ENCODE measurements at places on chromosomes 1 and 21.

DNA sequence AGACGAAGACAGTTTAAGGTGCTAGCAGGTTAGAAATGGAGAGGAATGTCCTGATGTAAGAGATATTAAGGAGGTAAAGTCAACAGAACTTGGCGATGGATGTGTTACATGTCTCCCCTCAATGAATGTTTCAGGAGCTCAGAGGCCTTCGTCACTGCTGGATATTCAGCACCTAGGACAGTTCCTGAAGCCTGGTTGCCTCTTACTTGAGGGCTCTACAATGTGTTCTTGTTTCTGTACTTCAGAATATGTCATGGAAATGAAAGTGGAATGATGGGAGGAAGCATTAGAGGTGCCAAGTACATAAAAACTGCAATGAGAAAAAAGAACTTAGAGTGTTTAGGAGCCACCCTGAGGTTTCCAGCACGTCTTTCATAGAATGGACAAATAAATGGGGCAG lies 17.7 kb downstream of the TNR start:
- DNase-seq = no peak

GRCh38 chr1:202016022-202016810 lies 5.8 kb downstream of the ELF3 start:
- DNase-seq = no peak

- DNase-seq = no peak
Observed at GRCh38 chr1:239999170-239999569, 92.5 kb upstream of the FMN2 start.

DNA sequence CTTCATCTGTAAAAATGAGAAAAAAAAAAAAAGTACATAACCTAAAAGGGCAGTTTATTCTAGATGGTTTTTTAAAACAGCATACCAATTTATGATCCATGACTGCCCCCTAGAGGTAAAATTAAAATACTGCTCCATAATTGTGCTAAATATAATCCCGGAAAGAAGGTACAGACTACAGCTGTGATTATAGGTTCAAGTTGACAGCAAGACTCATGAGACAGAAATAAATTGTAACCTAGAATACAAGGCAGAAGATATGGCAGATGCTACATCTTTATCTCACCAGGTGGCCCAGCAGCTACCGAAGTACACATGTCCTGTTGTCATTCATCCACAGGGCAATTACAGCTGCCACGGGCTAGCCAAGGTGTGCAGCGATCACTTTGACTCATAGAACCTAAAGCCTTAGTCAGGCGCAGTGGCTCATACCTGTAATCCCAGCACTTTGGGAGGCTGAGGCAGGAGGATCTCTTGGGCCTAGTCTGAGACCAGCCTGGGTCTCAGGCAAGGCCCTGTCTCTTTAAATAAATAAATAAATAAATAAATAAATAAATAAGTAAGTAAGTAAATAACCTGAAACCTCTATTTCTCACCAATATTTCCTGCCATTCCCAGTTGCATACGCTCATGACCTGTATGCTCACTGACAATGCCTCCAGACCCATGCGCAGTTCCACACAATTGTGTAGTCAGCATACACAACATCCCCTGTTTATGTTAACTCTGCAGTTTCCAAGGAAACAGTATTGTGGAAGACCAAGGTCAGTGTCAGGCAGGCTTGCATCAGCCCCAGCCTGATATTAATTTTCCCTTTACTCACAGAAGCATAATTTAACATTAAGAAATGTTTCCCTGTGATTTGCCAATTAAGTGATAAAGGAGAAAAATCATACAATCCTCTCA lies 18.3 kb upstream of the PPIE start:
- DNase-seq = peak; percentile 78

- no peak for DNase-seq
Observed at GRCh38 chr1:199858856-199859255, 168.7 kb upstream of the NR5A2 start.

DNA sequence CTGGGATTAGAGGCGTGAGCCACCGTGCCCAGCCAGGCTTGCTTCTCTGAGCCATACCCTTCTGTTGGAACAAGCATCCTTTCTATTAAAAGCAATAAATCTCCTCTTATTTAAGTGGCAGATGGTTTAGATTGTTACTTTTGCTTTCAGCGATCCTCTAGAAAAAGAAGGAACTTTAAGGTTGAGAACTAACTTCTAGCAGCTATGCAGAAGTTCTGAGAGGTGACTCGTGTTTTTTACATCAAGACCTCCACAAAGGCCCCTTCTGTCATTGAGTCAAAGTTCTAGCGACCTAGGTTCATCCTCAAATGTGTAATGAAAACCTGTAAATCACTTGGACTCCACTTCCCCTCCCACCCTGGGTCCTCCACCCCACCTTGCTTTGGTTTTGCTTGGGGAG lies 30.8 kb downstream of the PLEKHO1 start:
- no peak for DNase-seq

DNA sequence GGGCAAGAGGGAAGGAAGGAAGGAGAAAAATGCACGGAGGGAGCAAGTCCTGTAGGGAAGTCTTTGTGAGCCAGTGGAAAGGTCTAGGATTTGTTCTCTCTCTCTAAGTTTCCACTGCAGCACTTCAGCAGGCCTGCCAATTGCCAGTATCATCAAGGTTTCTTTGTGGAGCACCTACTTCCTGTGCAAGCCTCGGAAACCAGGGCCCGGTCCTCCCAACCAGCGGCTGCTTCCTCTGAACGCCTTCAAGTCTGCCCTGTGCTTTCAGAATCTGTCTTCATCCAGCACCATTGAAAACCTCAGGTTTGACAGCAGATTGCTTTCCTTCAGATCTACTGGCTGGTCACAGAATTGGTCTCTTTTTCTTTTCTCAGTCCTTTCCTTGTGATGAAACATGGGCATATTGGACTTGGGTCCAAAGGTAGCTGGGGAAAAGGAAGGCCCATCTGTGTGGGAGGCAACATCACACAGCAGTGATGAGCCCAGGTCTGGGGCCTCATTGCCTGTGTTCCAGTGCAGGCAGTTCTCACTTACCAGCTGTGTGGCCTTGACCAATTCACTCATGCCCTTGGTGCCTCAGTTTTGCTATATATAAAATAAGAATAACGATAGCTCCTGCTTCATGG lies 144.5 kb downstream of the SEC16B start:
- DNase-seq = no peak

GRCh38 chr21:26100573-26100972 lies 70.0 kb downstream of the APP start:
- DNase-seq = no peak

GRCh38 chr21:20592463-20592862 lies 405.7 kb upstream of the NCAM2 start:
- no peak for DNase-seq

DNA sequence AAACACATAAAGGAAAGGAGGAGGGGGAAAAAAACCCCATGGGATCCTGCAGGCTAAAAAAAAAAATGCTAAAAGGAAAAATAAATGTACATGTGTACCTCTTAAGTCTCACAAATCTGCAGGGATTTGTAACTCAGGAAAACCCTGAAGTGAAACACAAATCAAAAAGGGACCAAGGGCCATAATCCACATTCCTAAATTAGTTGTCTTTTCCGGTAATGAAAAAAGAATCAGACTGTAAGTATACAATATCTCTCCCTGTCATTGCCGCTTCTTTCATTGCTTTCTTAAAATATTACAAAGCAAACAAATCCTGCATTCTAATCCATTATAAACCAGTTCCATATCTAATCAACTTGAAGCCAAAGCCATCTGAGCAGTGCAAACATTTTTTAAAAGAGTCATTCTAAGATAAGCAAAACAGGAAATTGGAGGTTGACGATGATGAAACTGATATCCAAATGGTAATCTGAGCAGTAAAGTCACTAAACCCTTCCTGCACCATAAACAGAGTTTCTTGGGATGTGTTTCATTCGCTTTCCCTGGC lies 58.7 kb upstream of the SIM2 start:
- DNase-seq = no peak

DNA sequence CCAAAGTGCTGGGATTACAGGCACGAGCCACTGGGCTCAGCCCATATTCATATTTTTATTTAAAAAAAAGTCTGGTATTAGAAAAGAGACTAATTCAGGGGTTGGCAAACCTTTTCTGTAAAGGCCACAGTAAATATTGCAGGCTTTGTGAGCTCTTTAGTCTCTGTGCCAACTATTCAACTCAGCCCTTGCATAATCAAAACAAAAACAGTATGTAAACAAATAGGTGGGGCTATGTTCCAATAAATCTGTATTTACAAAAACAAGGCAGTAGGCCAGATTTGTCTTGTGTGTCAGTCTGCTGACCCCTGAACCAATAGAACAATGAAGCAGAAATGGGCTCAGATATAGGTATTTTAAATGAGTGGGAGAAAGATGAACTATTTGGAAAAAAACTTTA lies 49.3 kb downstream of the CDC42BPA start:
- DNase-seq = no peak

- no peak for DNase-seq
Observed at GRCh38 chr1:228685081-228685660, 50.1 kb upstream of the RHOU start.

DNA sequence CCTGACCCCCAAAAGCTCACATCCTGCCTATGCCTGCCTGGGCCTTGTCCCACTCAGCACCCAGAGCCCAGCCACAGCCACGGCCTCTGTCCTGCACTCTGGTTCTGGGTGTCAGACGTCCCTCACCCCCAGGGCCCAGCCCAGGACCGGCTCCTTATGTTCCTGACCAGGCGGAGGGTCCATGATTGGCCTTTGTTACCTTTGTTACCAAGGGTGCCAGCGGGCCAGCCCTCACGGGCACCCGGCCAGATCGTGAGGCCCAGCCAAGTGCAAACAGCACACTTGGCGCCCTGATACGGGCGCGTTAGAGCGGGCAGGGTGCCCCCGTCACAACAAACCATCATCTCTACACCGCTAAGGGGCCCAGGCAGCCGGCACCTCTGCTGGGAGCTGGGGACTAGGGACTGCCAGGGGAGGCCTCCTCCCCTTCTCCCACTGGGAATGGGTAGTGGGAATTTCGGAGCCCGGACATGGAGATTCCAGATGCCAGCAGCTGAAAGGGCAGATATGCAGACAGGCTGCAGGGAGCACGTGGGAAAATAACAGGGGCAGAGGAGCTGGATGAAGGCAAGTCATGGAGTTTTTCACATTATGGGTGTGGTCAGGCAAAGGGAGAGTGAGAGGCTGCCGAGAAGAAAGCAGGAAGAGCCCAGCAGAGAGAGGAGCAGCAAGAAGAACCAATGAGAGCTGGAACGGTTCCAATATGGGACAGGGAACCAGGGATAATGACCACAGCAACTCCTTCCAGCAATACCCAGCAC lies 22.1 kb downstream of the HSPG2 start:
- DNase-seq = no peak

DNA sequence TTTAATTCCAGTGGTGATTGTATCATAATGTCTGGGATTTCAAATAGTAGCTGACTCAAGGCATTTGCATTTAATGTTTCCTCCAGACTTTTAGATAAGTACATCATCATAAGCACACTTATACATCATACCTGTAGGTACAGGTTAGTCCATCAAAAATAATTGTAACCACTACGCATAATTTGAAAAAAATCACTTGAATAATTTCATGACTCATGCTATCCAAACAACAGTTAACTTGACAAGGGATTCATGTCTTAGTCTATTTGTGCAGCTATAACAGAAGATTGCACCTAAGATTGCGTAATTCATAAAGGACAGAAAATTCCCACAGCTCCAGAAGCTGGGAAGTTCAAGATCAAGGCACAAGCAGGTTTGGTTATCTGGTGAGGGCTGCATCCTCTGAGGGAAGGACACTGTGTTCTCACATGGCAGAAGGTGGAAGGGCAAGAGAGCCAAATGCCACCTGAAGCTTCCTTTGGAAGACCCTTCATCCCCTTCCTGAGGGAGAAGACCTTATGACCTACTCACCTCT lies 801.7 kb upstream of the BRINP3 start:
- DNase-seq = no peak

GRCh38 chr1:96633695-96634094 lies 87.9 kb upstream of the PTBP2 start:
- no peak for DNase-seq

- no peak for DNase-seq
Observed at GRCh38 chr1:60413091-60413490, 339.5 kb upstream of the C1orf87 start.

DNA sequence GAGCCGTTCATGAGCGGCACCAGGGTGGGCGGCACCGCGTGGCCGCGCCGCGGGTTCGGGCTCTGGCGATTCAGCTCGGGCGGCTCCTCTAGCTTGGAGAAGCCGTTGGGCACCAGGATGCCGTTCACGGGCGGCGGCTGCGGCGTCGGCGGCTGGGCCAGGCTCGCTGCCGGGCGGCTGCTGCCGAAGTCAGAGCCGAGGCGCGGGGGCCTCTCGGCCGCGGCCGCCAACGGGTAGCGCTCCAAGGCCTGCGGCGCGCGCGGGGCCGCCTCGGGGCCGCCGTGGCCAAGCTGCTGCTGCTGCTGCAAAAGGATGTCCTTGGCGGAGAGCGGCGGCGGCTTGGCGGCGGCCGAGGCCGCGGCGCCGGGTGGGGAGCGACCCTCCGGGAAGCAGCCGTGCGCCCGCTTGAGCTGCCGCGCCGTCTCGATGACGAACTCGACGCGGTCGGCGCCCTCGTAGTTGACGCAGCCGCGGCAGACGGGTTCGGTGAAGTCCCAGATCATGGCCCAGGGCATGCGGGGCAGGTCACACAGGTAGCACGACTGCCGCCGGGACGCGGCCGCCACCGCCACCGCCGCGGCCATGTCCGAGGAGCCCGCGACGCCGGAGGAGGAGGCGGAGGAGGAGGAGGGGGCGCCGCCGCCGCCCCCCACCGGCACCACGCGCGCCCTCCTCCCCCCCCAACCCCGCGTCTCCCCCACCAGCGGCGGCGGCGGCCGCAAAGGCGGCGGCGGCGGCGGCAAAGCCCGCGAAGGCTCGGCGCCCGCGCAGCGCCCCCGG lies 877 bp downstream of the IRF2BP2 start:
- DNase-seq = peak; percentile 63

- DNase-seq = no peak
Observed at GRCh38 chr1:204792354-204792692, 78.3 kb upstream of the NFASC start.

DNA sequence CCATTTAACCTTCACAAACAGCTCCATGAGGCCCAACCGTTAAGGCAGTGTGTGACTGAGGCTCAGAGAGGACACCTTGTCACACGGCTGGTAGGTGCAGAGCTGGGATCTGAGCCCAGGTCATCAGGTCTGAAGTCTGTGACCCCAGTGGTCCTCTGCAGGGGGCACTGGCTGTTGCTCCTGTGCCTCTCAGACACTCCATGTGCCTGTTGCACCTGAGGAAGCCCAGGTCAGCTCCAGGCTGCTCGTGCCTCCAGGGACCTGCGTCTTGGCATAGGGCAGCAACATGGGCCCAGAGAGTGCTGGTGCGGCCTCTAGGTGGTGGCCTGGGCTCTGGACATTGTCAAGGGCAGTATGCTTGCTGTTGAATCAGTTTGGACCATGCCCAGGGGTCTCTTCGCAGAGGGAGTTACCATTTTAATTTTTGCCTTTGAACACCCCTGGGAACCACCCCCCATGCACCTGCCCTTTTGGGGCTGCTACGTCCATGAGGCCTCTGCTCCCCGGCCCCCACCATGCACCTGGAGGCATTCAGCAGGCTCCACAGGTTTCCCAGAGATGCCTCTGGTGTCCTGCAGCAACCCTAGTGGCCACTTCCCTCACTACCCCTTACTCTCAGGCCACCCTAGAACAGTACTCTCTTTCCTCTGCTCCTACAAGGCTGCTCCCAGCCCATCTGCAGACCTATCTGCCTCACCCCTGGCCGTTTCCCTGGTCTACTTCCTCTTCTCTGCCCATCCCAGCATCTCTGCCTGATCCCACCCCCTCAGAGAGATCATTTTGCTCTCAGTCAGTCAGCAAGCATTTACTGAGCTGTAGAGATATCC lies 25.2 kb upstream of the EPS8L3 start:
- DNase-seq = no peak

GRCh38 chr21:25459365-25459764 lies 147.9 kb downstream of the MRPL39 start:
- no peak for DNase-seq

- no peak for DNase-seq
Observed at GRCh38 chr1:116854403-116854690, 55.4 kb upstream of the PTGFRN start.
